Fibroblast of skin of right biceps (primary cell): ENCODE measurements at places on chromosomes 11 and 22.

DNA sequence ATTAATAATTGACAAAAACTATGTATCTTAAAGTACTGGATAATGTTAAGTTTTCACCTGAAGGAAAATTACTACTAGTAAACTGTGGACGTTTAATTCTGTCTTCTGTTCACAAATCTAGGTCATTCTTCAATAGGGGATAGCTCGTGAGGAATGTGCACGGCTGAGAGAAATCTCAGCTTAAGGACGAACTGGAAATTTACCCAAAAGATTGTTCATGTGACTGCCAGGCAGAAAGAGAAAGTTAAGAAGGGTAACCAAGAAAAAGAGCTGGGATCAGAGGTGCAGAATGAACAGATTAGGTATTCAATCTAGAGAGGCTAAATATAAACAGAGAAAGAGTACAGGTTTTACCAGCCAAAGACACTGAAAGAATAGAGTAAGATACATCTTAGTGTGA lies 245.3 kb downstream of the CASP12 start:
- no peak for DNase-seq

DNA sequence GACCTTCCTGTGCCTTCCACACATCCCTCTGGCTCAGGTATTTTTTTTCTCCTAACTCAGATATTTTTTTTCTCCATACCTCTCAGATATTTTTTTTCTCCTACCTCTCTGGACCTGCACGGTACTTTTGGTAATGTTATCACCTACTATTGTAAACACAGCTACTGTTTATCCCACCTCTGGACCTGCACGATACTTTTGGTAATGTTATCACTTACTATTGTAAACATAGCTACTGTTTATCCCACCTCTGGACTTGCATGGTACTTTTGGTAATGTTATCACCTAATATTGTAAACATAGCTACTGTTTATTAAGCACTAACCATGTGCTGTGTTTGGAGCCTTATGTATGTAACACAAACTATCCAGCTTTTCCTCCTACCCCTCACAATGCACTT lies 12.1 kb upstream of the UPB1 start:
- DNase-seq = no peak

GRCh38 chr22:42343531-42344081 lies 73.2 kb upstream of the TCF20 start:
- peak; percentile 46 for DNase-seq

- peak; percentile 69 for DNase-seq
Observed at GRCh38 chr11:119373921-119374631, 7.4 kb downstream of the USP2 start.

DNA sequence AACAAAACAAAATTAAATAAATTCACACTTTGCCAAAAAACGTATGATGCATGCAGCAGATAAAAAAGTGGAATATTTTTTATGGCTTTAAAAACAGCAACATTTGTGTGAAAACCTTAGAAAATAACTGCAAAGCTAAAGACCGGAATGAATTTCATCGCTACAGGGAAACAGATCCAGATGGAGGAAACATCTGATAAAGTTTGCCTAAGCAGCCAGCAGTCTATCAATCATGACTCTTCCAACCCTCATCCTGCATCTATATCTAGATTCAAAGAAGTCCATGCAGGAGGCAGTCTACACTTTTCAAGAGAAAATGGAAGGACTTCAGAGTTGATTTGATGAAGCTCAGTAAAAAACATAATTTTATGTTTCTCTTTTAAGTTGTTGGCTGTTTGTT lies 126.8 kb downstream of the SWAP70 start:
- no peak for DNase-seq

DNA sequence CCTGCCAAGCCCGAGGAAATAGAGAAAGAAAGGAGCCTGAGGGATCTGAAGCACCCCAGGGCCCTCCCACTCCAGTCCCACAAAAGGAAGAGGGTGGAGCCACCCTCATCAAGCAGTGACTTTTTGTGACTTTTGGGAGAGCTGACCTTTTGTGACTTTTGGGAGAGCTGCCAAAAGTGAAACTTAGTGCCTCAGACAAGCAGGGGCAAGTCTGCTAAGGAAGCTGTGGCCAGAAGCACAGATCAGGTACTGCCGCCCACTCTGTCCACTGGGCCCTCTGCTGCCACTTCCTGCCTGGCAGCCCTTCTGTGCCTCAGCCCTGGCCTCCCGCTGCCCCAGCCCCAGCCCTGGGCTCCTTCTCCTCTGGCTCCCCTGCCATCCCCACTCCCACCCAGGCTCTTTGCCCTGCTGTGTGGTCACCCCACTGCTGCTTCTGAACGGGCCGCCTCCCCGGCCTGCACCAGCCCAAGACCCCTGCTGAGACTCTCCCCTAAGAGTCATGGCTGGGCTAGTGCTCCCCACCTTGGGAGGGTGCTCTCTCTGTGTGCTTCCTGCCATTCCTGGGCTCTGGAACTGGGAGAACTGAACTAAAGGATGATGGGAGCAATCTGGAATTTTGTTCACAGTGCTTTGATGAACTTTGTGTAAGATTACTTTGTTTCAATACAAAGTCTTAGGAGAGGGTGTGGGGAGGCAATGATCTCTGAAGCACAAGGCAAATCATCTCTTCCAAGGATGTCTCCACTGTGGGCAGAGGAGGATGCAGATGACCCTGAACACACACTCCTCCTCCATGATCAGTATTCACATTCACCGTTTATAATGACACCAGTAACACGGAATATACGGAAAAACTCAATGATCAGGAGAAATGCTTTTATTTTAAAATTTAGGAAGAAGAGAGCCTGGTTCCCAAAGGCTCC lies at the start of gene APOBEC3H:
Gene APOBEC3H, plus strand, starts transcription at position 147 of the 923 bp plus-strand sequence. CDS start 3,035 bp downstream, outside the sequence.
- DNase-seq = no peak

GRCh38 chr11:21321530-21321929 lies 652.1 kb downstream of the NELL1 start:
- DNase-seq = no peak

DNA sequence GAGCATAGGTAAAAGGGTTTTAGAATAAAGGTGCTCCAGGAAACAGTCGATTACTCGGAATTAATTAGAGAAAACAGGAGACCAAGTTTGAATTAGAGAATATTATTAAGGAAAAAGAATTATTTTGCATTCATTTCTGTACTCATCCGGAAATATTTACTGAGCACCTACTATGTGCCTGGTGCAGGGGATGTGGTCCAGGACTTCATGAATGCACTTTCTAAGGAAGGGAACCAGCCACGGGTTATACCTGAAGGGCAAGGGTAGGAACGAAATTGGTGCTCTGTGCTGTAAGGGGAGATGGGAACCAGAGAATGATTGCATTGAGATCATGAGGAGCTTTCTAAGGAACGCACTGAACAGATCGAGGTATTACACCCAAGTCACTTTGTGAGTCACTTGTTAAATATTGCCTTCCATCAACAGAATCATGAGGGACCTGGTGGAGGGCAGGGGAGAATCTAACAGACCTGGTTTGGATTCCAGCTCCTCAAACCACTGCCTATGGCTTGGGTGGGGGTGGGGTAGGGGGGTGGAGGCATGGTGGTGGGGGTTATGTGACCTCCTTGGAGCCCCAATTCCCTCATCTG lies 40.9 kb downstream of the C11orf96 start:
- DNase-seq = peak; percentile 52

GRCh38 chr11:99281331-99281730 lies 260.6 kb downstream of the CNTN5 start:
- no peak for DNase-seq

DNA sequence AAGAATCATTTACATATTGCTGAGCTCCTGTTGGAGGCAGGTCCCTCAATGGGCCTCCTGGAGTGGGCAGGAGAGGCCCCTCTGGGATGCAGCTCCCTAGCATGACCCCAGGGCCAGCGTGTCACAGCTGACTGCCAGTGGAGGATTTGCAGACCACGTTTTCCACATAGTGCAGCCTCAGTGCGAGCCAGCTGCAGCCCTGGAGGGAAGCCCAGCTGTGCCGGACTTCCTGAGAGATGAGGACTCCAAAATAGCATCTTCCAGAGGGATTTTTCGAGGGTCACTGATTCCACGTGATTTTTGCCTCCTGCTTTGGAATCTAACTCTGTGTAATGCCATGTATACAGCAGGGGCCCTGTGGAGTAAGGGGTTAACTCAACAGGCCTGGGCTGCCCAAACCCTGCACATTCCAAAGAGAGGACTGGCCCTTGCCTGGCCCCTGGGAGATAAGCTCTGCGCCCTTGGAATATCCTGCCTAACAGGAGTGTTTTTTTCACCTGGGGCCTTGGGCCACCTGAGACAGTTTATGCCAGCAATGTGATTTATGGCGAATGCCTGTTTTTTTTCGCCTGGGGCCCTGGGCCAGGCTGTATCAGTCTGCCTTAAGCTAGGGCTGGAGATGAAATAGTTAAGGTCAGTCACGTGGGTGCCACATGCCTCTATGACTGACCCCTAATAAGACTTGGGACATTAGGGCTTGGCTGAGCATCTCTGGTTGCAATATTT lies 47.4 kb downstream of the RPS6KA4 start:
- DNase-seq = no peak

DNA sequence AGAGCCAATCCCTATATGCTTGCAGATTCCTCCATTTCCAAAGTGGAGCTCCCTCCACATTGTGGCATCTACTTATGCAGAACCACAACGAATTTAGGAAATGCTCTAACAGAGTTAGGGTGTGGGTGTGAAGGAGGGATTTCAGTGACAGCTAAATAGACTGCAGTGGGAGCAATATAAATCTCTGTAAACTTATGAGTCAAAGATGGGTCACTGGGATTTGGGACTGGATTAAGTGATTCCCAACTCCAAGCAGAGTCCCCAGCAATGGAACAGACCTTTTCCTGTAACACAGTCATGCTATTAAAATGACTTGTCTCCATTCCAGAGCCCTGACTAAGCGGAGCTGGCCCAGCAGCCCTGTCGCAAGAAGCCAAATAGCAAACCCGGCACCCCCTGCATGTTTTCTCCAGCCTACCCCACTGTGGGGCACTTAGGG lies 36.6 kb downstream of the RPL27A start:
- peak; percentile 99 for DNase-seq

GRCh38 chr11:78074756-78075155 lies 4.9 kb downstream of the NDUFC2 start:
- DNase-seq = no peak

DNA sequence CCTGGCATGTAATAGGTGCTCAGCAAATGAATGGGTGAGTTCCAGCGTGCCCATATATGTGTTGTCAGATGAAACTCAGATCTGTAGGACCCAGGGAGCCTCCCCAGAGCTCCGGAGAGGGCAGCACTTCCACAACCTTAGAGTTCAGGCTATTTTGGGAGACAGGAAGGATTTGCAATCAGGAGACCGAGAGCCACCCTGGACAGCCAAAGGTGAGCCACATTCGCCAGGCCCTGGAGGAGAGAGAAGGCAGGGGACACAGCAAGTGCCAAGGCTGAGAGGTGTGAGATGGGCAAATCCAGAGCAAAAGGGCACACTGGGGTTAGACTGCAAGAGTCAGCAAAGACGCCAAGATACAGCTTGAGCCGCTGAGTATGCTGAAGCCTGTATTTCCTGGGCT lies 66.4 kb downstream of the CD82 start:
- no peak for DNase-seq

DNA sequence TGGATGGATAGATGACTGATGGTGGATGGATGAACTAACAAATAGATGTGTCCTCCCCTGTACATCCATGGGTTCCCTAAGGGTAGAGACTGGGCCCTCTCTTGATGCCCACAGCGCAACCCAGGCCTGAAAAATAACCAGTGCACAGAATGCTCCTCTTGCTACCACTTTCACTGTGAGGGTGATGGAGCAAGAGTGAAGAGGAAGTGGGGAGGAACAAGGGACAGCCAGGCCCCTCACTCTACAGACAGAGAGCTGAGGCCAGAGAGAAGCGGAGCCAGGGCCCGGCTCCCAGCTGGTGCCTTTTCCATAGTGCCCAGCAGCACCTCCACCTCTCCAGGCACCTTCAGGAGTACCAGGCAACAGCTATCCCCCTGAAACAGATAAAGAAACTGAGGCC lies 67.7 kb downstream of the THAP12 start:
- no peak for DNase-seq

DNA sequence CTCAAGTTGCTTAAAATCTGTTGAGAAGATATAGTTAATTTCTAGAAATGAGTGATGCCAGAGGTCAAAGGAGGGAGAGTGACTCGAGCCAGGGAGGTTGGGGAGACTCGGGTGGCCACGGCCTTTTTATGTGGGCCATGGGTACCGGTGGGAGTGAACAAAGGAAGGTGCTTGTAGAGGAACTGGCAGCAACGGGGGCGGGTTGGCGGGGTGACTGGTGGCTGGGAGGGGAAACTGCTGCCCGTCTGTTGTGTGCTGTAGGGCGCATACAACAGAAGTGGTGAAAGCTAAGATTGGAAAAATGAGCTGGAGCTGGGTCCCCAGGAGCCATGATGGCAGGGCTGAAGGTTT lies 5.4 kb downstream of the DAGLA start:
- no peak for DNase-seq

DNA sequence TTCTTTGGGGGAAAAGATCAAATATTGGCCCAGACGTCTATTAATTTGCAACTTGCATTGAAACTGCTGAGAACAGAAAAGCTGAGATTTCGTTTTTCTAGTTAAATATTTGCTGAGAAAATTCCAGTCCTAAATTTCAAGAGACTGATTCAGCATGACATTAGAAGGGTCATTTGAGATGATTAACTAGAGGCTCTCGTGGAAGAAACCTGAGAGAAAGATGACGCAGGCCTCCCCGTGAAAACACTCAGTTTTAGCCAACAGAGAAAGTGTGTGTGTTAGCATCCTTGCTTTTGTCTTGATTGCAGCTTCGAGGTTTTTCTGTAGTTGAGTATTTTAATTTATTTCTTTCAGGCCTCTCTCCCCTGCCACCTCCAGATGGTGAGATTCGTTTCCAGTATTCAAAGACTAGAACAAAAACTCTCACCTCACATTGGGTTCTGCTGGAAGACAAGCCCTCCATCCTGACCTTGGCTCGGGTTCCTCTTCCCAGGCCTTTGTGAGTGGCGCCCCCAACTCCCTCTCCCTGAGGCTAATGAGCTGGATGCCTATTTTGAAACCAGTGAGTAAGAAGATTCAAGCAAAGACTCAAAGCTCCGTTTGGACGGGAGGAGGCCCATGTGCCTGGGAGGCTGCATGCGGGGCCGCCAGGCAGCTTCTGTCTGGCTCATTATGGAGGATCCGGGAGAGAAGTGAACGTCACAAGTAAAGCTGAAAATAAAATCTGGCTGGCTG lies 52.4 kb downstream of the CELSR1 start:
- DNase-seq = no peak

- no peak for DNase-seq
Observed at GRCh38 chr11:102517670-102518069, 12.9 kb downstream of the MMP7 start.

GRCh38 chr11:69287968-69288882 lies 5.7 kb upstream of the MYEOV start:
- DNase-seq = no peak

- no peak for DNase-seq
Observed at GRCh38 chr11:65577756-65578109, 1.9 kb downstream of the EHBP1L1 start.

GRCh38 chr22:40043081-40043480 lies 48.3 kb downstream of the FAM83F start:
- peak; percentile 39 for DNase-seq

DNA sequence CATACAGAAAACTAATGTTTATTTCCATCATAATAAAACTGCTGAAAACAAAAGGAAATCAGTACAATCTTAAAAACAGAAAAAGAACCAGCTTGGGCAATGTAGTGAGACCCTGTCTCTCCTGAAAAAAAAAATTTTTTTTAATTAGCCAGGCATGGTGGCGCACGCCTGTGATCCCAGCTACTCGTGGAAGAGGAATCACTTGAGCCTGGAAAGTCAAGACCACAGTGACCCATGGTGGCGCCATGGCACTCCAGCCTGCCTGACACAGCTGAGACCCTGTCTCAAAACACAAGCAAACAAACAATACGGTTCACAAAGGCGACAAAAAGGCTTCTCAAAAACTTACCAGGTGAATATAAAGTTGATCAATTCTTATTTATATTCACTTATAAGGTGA lies 289.7 kb downstream of the BRD1 start:
- no peak for DNase-seq
